ENCODE measurements at places on chromosomes 5 and 9.
A peak's percentile ranks its signal among the peaks of the same experiment; 100 is the strongest.

- DNase-seq, result no peak
These were observed 156.4 kb downstream of the DAB2IP start for GRCh38 chr9:121807823-121808278.

DNA sequence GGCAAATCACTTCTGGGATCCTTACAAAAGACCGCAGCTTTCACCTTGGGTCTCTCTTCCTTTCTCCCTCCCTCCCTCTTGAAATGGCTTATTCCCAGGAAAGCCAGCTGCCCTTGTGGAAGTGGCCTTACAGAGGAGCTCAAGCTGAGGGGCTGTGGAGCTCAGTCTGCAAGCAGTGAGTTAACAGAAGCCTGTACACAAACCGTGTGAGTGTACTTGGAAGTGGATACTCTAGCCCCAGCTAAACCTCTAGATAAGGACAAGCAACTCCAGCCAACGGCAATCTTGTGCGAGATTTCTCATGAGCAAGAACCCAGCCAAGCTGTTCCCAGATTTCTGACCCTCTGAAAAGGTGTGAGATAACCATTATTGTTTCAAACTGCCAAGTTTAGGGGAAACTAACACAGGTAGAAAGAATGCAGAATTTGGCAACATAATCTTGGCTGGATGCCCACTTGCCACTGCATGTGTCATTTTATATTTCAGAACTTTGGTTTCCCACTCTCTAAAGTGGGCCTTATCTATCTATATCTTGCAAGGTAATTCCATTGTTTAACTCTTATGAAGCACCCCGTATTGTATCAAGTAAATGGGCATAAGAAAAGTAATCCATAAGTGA lies 85.6 kb downstream of the CDH18 start:
- no peak for DNase-seq

GRCh38 chr9:114497236-114497635 lies 8.0 kb downstream of the WHRN start:
- DNase-seq, result no peak

DNA sequence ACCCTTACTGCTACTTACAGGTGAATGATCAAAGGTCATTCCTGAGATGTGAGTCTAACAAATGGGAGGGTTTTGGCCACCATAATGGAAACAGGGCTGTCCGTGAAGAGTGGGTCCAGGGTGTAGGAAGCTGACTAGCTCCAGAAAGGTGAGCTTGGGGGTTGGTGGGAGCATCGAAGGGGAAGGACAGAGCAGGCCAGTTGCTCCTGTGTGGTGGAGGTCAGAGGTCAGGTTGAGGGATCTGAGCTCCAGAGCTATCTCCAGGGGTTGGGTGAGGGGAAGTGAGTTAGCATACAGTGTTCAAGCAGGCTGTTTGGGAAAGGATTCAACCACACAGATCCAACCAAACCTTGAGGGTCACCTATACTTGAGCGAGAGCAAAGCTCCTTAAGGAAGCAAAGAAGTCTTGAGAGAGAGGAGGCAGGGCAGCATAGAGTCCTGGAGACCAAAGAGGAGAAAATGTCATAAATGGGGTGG lies 18.7 kb upstream of the GLDC start:
- no peak for DNase-seq

GRCh38 chr5:170482511-170482910 lies 21.3 kb upstream of the KCNIP1 start:
- no peak for DNase-seq

DNA sequence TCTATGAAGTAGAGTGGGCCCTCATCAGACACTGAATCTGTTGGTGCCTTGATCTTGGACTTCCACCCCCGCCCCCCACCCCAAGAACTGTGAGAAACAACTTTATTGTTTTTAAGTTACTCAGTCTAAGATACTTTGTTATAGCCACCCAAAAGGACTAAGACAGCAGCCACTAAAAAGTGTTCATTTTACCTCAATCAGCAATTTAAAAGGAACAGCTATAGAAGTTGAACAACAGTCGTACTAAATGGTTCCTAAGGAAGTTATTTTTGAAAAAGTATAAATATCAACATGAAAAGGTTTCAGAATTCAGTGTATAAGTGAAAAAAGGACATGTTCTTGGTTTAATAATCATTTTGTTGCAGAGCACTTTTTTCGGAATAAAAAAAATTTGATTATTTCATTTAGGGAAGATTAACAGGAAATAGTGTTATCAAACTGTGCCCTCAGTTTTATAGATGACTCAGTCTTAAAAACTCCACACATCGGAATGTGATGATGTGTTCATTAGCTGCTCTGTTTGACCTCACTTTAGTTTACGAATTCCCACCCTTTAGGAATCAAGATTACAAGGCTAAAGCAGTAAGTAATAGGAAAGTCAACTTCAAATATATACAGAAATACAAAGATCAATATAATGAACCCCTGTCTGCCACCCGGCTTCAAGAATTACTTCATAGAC lies 71.2 kb downstream of the MTAP start:
- no peak for DNase-seq

DNA sequence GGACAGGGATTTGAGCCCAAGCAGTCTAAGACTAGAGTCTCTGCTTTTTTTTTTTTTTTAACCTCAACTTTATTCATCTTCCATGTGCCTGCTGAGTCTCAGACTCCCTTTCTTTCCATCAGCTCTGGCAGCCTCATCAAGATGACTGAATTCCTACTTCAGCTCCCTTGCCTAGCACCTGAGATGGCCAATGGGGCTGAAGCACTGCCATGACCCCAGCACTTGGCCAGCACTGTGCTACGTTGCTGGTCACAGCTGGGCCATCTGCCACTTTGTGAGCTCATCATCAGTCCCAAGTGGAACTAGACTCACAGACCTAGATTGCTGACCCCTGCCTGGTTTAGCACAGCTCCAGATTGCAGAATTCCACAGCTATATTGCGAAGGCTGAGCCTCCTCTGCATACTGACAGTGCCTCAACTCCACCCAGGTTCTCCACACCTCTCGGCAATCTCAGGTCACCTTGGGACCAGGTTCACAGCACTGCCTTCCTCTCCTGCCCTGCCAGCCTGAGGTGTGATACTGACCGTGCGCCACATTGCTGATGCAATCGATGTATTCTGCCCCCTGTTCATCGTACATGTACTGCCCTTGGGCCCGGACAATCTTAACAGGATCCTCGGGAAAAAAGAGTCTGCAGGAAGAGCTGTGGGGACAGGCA lies 1.6 kb downstream of the PHYKPL start:
- DNase-seq, result no peak

- DNase-seq, result no peak
These were observed 257.8 kb downstream of the GOLPH3 start for GRCh38 chr5:31916327-31916726.

DNA sequence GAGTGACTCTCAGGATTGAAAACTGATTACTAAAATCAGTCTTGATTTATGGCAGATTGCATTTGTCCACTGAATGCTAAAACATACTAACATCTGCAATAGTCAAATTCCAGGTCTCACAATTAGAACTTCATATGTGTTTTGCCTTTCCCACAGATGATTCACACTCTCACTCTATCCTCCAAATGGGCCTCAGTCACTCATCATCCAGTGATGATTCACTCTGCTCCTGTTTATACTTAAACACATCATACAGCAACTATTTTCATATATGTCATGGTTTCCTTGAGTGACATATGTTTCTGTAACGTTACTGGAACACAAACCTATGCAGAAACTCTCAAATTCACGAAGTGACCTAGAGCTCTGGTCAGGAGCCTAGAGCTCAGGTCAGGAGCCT lies 512.9 kb downstream of the HINT1 start:
- no peak for DNase-seq

GRCh38 chr9:8224381-8224801 lies 424.8 kb upstream of the DMAC1 start:
- DNase-seq, result no peak

DNA sequence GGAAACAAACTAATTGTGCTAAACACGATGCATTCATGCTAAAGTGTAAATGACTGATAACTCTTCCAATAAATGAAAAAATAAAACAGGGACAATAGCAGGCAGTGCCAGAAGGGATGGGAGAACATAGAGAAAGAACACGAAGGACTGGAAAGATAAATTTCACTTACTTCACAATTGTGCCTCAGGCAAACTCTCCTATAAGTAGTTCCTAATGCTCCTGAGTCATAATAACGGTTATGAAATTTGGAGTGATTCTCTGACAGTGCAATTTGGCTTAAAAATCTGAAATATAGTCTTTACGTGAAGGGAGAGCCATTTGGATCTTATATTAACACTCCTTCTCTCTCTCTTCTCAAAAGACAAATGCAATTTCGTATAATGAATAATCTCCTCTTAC lies 2218.5 kb downstream of the MAT2B start:
- DNase-seq, result no peak

DNA sequence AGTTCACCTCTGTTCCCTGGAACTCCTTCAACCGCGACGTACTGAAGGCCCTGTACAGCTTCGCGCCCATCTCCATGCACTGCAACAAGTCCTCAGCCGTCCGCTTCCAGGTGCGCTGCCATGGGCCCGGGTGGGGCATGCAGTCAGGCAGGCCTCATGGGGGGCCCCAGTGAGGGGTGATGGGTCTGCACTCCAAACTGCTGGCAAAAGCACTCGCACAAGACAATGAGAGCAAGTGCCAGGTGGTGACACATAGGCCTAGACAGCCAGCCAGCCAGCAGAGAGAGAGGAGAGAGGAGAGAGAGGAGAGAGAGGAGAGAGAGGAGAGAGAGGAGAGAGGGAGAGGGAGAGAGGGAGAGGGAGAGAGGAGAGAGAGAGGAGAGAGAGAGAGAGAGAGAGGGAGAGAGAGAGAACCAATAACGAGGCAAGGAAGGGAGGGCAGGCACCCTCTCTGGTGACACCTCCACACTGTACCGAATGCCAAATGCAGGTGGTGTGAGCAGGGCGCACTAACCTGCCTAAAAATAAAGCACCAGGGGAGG lies 21.0 kb downstream of the DBH start:
- DNase-seq, result no peak

GRCh38 chr9:15403155-15403554 lies 19.5 kb upstream of the SNAPC3 start:
- DNase-seq, result no peak

DNA sequence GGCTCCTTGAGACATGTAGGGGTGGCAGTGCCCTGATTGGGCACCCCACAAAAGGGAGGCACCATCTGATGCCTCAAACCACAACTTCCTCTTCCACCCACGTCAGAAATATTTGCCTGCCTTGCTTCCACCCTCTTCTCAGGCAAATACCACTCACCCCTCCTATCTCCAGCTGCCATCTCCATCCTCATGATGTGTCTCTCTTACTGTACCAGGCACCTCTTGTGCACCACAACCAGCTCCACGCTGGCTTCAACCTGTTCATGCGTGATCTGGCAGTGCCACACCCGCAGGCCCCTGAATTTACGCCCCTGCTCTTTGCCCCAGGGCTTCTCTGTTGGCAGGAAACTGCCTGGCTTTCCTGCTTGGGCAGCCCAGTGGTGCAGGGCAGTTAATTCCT lies 87.8 kb upstream of the HSPA9 start:
- peak; percentile 24 for DNase-seq

GRCh38 chr5:89728750-89729149 lies 680.8 kb downstream of the CETN3 start:
- DNase-seq, result no peak

DNA sequence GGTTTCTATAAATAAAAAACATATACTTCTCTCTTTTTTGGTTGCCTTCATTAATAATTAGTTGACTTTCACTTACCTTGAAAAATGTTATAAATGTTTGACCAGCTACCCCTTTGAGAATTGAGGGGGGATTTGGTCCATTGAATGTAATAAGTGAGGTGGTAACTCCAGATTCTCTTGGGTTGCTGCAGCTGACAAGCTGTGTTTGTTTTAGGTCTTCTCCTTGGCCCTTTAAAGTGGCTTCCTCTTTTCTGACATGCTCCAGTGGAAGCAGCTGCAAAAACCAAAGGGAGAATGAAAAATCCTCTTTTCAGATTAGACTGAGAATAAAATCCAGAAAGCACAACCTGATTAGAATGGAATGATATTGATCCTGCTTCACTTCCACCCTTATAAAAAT lies 410.5 kb downstream of the TMEM38B start:
- no peak for DNase-seq

DNA sequence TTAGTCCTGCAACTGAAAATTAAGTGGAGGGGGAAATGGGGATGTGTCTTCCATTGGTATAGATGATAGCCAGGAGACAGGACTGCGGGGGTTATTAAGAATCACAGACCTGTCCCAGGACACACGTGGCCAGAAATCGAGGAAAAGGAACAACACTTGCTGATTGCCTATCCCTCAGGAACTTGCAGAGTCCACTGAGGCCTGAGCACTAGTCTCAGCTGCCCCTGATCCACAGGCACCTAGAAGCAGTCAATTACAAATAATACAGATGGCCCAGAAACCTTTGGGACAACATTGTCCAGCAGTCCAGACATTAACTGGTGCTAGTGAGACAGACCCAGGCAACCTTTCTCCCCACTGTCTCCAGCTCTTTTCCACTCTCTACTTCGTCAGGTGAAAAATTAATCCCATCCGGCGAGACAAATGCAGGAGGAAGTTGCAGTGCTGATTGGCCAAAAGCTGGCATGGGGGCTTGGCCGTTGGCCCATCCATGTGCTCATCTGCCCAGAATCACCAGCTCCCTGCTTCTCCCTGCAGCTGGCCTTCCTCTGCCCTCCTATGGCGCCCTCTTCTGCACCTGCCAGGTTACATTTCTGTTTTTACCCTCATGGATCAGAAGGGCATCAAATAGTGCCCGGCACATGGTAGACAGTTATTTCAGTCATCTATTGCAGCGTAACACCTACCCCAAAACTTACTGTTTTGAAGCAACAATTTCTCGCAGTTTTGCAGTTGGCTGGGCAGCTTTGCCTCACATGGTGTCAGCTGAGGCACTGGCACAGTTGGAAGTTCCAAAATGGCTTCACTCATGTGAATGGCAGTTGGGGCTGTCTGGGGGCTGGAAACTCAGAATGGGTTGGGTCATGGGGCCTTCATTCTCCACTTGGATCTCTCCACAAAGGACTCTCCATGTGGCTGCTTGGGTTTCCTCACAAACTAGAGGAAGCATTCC lies 3.6 kb upstream of the B4GALT1 start:
- peak; percentile 66 for DNase-seq

DNA sequence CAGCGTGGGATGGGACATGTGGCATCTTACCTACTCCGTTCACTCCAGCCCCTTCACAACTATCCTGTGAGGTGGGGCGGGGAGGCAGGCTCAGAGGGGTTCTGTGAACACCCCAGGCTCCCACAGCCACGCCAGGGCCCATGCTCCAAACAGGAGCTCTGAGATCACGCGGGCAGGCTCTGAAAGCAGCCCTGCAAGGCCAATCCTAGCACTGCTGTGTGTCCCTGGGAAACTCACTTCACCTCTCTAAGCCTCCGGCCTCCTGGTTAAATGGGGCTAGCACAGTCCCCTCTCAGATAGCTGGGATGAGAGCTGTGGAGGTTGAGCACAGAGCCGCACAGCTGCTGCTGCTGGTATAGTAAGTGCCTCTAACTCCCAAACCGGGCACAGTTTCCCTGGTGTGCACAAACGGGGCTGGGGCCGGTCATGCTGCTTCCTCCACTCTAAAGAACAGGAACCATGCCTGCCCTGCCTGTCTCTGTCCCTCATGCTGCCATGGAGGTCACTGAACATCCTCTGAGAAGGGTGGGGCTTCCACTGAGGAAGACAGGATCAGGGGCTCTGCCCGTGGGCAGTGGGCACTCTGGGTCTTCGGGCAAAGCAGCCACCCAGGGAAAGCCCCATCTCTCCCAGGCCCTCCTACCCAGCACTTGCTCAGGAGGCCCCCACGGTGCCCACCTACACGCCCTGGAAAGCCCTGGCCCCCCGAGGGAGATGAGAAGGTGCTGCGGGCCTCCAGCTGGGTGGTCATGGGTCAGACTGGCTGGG lies 13.0 kb upstream of the ASS1 start:
- DNase-seq, result no peak

GRCh38 chr5:125042261-125042890 lies 295.9 kb upstream of the ZNF608 start:
- DNase-seq, result no peak
